ENCODE measurements at places on chromosomes 1 and 21. TPM values are rescaled to one million over a fixed set of nuclear protein-coding genes. Genes with fewer than 3 reads are reported as not detected.

GRCh38 chr21:36425286-36425685 lies 40.1 kb downstream of the CHAF1B start:
- no peak for DNase-seq

CD1E gene
- not detected for total RNA-seq

UFC1 gene
- total RNA-seq: 84.1 TPM

FMO1 gene
- not detected for total RNA-seq
